ENCODE measurements at places on chromosomes 3 and 15.

DNA sequence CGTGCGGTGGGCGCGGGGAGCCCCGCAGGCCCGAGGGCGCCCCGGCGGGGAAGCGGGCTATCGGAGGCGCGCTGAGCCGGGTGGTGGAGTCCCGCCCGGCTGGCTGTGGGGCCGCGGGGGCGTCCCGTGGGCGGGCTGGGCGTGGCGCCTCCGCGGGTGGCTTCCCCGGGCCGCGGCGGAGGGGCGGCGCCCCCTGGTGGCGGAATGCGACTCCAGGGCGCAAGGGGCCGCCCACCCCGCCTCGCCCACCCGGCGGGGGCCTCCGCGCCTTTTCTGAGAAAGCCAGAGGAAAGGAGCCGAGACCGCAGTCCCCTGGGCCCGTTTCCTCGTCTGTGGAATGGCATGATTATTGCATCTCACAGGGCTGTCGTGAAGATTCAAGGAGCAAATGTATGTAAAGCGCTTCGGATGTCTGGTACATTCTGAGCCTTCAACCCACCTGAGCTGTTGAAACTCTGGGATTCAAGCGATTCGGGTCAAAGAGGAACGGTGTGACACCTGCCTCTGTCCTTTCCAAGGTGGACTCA is 31.9 kb upstream of the RAB6B start:
- no peak for DNase-seq

DNA sequence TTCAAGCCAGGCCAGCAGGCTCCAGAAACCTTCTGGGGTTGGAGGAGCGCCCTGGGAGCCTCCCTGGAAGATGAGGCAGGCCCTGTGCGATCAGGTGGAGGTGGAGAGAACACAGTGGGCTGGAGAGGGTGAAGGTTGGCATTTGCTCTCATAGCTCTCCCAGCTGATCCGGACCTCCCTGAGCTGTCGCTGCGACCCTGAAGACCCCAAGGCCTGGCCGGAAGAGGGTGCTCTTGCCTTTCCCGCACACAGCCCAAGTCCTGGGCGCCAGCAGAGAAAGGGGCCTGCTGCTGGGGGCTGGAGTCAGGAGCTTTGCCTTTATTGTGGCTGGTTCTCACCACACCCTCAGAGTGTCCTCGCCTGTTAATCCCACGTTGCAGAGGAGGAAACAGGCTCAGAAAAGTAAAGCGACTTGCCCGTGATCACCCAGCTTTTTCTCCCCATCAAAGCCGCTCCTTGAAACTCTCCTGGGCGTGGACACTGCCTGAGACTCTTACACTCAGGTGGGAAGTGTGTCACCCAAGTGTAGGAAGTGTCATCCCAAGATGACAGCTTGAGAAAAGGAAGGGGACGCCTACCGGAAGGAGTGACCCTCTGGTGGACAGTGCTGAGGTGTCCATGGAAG is 8.6 kb upstream of the RPL29 start:
- no peak for DNase-seq

DNA sequence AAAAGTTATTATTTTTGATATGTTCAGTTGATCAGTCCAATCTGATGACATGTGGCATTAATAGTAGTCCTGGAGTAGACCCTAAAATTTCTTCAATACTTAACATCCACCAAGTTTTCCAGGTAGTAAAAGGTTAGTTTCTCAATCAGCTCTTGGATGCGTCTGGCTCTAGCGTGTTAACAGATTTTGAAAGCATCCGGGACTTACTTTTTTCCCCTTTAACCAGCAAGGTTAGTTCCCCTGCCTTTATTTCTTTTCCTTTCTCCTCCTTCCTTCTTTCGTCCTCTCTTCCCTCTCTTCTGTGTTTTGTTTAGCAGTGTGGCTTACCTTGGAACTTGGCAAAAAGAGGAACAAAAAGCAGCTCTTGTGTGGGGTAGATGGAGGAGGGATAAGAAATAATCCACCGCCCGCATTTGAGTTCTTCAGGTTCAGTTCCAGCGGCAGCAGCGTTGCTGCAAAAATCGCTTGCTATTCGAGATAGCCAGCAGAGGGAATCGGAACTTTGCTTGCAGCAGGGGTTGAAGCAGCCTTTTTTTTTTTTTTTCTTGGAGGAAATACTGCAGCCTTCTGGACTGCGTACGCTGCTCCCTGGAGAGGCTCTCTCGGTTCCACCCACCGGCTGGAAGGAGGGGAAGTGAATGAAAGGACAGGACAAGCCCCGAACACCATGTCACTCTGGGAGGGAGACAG is at the start of gene RBMS3:
Gene RBMS3, plus strand, starts transcription at position 668 of the 690 bp plus-strand sequence.
- no peak for DNase-seq

- DNase-seq, result no peak
Observed at GRCh38 chr15:41989573-41990242, 17.4 kb upstream of the EHD4 start.

DNA sequence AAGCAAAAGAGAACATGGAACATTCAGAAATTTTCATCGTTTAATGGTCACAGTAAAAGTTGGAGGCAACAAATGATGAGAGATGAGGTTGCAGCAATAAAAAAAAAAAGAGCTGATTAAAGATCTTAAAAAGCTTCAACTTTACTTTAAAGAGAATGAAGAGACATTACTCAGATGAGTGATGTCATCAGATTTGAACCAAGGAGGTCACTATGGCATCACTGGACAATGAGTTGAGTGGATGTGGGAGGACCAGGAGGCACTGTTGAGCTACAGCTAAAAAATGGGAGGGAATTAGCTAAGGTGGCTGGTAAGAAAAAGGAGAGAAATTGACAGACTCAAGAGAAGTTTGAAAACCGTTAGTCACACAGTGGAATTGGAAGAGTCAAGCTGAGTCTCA is 138.4 kb downstream of the SST start:
- no peak for DNase-seq

- peak; percentile 56 for DNase-seq
Observed at GRCh38 chr3:133965013-133965570, 64.6 kb downstream of the SLCO2A1 start.

- no peak for DNase-seq
Observed at GRCh38 chr3:28240441-28240840, 978 bp upstream of the CMC1 start.

DNA sequence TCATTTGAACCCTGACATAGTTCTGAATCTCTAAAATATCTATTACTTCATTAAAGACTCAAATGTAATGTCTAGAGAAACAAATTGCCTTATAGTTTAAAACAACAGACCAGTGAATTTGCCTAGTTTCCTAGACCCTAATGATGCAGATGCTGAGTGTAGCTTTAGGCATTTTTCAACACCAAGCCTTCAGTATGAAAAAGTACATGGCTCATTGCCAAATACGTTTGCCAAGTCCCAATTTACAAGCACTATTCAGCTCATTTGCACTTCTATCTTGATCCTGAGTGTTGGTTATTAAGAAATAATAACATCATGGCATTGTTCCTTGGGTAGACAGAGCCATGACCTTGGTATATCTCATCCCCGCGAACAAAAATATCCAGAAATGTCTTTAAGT is 46.8 kb downstream of the EOMES start:
- DNase-seq, result no peak

DNA sequence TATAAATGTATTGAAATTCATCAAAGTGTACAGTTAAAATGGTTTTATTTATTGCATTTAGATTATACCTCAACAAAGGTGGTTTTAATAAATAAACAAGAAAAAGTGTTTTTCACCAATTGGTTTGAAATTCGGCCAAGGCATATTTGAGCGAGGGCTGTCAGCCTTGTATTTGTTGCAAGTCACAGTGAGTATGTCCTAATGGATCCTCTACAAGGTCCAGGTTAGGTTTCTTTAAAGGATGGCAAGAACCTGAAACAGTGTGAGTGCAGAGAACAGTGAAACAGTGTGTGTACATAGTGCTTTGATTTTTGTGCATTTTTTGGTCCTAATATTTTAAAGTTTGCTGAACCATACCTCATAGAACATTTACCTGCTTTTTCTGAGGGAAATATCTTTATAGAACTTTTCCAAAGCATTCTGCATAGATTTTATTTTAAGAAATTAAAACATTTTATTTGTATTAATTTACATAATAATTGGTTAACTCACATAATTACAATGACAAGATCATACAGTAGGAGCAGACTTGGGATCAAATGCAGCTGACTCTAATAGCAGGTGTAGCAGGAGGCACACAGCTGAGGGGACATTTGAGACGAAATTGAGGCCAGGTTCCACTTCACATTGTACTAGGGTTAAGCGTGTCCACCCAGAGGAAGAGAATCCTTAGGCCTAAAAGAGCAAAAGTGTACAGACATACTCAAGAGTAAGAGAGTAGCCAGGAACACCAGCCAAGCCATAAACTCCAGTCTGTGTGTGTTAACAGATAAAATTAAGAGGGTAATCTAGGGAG is 428.8 kb upstream of the TPRG1 start:
- no peak for DNase-seq

DNA sequence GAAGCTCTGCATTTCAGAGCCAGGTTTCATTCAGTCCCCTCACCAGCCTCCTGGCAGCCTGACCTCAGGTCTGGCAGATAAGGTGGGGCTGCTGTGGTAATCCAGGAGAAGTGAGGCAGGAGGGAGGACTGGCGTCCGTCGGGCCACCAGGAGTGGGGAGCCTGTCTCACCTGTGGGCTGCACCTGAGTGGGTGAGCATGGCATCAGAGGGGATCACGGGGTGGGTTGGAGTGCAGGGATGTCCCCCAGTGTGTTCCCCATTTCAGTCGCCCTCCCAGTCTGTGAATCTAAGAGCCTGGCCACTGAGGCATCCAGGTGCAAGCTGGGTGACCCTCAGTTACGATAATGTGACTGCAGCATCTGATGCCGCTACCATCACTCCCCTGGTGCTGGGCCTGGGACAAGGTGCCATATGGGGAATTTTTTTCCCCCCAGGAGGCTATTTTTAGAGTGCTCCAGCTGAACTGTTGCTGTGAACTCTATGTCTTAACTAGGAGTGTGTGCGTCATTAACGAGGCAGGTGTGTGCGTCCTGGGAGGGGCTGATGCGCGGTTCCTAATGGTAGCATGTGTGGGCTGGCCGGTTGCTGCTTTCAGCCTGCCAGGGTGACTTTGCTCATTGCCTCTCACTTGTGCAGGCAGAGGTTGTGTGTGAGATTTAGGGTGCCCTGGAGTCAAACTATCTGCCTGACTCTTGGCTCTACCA is 165.2 kb downstream of the SLCO3A1 start:
- DNase-seq, result no peak

GRCh38 chr15:89964232-89964954 is 36.7 kb upstream of the ZNF710 start:
- DNase-seq, result peak; percentile 56

DNA sequence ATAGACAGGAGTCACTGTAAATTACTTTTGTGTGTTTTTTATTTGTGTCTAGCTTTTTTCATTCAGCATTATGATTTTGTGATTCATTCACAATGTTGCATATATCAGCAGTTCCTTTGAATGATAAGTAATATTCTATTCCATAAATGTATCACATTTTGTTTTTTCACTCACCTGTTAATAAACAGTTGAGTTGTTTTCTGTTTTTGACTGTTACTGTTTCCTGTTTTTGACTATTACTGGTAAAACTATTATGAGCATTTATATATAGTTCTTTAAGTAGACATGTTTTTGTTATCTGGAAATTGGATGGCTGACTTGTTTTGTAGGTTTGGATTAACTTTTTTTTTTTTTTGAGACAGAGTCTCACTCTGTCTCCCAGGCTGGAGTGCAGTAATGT is 138.4 kb downstream of the RSRC1 start:
- DNase-seq, result no peak

DNA sequence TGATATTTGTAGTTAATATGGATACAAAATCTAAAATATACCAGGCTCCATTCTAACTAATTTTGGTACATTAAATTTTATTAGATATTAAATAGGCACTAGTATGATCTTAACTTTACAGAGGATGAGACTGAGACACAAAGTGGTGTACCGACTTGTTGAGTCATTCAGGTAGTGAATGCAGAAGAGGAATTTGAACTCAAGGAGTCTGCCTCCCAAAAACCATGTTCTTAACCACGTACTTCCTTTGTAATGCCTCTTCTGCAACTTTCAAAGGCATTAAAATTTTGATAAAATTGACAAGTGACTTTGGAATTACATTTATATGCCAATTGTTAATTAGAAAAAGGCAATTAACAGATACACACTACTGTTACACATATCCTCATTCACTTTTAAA is 61.8 kb downstream of the ZBBX start:
- no peak for DNase-seq

DNA sequence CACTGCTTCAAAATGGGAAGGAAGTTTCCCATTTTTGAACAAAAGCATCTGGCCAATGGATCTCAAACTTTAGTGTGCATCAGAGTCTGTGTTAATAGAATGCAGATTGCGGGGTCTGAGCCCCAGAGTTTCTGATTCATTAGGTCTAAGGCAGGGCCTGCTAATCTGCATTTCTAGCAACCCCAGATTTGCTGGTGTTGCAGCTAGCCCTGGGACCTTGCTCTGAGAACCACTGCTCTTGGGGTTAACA is 30.7 kb upstream of the USP3 start:
- no peak for DNase-seq

DNA sequence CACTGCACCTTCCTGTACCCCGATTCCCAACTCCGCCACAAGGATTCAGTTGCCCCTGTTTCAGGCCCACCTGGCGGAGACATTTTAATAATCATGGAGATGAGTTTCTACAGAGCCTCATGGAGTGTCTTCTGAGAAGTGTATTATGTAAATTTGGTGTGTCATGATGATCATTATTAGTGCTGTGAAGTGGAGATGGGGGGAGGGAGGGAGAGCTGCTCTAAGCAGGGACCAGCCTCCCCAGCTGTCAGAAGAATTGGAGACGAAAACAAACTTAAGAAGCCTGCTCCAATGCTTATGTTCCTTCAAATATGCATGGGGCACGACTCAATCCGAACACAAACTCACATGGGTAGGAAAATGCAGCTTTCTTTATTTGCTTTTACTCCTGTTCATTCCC is 127.8 kb downstream of the EPHB1 start:
- DNase-seq, result no peak

GRCh38 chr3:146313031-146313745 is 62.3 kb upstream of the PLSCR4 start:
- DNase-seq, result no peak

GRCh38 chr3:187181454-187182170 is 15.7 kb upstream of the RTP1 start:
- DNase-seq, result no peak

- DNase-seq, result no peak
Observed at GRCh38 chr3:56314842-56315241, 153.4 kb downstream of the ERC2 start.

- DNase-seq, result no peak
Observed at GRCh38 chr3:161915418-161915750, 418.8 kb downstream of the OTOL1 start.

- DNase-seq, result no peak
Observed at GRCh38 chr15:40287505-40287904, 4.6 kb upstream of the ANKRD63 start.

DNA sequence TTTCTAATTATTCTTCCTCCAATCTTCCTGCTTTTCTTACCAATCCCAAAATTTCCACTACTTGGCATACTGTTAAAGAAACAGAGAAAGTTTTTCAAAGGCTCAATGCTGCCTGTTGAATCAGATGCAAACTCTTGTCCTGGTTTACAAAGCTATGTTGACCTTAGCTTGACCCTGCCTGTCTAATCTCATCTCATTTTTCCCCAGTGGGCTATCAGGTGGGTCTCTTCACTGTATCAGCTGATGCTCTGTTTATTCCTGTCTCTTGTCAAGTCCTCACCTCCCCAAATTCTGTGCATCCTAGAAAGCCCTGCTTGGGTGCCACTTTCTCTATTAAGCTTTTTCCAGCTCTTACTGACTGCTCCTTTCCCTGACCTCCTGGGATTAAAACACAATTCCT is 18.2 kb downstream of the NFKBIZ start:
- DNase-seq, result no peak

- peak; percentile 7 for DNase-seq
Observed at GRCh38 chr3:12170207-12170606, 11.5 kb upstream of the TIMP4 start.

GRCh38 chr3:42084586-42084985 is 6.6 kb upstream of the TRAK1 start:
- no peak for DNase-seq

- no peak for DNase-seq
Observed at GRCh38 chr3:152328841-152329240, 60.1 kb downstream of the MBNL1 start.
